ENCODE measurements at places on chromosomes 16 and 17.
A peak's percentile ranks its signal among the peaks of the same experiment; 100 is the strongest.

GRCh38 chr16:87499189-87499486 is 6.3 kb upstream of the ZCCHC14 start:
- no peak for DNase-seq

DNA sequence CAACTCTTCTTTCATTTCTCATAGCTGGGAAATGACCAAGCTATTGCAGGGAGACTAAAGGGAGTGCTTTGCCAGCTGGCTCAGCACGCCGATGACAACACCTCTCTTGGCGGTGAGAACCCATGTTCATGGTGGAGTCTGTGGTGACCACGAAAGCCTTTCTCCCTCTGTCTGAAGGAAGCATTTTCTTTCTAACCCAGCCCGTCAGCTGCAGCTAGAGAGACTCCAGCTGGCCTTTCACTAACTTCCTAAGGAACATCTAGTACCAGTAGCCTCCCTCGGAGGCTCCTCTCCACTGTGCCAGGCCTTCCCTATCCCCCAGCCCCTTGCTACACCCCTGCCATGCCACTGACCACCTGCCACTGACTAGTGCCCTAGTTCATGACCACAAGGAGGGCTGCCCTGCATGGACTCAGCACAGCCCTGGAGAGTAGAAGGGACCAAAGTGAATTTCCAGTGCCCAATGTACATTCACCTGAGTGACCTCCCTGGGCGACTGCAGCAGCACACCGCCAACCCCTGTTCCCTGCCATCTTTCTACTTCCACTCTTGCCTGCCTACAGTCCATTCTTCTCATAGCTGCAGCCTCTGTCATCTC is 81.3 kb downstream of the CBLN1 start:
- no peak for DNase-seq

DNA sequence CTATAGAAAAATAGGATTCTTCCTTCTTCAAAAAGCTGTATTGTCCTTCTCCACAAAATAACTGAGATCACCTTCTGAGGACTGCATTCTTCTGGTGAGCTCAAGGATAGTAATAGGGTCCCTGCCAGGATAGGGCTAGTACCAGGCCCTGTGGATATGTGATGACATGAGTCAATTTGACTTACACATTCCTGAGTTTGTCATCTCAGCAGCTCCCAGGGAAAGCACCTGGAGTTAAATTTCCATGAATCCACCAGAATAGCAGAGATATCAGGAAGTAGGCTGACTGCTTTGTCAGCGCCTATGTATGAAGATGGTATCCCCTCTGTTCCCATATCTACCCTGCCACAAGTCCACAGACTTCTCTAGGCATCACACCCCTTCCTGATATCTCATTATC is 225.8 kb downstream of the PMP22 start:
- DNase-seq: no peak

DNA sequence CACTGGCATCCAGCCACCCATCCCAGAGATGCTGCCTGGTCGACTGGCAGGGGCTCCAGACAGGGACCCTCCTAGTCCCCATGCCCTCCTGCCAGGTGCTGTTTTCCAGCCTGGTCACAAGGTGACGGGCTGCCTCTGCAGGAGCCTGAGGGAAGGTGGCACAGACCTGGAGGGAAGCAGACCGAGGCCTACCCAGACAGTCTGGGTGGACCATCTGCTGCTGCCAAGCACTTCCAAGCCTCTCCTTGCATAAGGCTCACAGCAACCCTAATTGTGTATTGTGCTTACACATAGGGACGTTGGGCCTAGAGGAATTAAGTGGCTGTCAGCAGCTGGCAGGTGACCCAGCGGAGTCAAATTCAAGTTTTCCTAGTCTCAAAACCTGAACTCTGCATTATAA is 90.1 kb upstream of the KCNJ18 start:
- no peak for DNase-seq

DNA sequence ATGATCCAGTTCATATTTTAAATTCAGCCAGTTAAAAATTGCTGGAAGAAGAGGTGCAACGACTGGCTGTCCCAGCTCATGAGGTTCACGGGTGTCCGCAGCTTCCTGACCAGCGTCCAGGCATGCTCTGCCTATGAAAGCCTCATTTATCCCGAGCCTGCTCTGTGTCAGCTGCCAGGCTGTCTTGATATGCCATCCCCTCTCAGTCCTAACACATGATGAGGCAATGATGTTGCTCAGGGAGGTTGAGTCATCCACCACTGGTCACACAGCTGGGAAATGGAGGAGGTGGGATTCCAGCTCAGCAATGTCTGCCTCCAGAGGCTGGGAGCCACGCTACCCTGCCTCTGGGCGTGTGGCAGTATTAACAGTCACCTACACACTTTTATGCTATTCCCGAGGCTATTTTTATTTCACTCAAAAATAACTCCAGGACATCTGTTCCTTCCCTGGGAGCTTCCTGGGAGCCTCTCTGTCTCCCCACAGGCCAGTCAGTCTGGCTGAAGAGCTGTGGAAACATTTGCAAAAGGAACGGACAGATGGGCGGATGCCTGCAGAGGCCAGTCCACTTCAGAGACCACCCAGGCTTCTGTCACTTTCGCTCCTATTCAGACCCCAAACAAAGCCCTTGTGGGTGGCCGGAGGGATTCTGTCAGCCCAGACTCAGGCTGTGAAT is 22.5 kb downstream of the RAB11FIP4 start:
- no peak for DNase-seq

DNA sequence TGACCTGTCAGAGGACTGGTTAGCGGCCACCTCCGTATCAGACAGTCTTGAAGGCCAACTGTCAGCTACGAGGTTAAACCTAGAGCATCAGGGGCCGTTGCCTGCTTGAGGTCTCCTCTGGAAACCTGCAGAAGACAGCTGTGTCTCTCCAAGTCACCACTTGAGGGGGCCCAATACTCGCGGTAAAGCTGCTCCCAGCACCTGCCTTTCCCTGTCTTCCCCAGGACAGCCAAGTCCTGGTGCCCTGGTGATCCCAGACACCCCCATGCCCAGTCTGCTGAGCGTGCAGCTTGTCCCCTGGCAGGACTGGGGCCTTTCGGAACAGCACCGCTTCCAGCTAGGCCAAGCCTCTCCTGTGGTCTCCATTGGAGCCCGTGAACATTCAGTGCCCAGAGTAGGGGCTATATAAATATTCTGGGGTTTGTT is 80.1 kb downstream of the DNAH17 start:
- peak; percentile 45 for DNase-seq

DNA sequence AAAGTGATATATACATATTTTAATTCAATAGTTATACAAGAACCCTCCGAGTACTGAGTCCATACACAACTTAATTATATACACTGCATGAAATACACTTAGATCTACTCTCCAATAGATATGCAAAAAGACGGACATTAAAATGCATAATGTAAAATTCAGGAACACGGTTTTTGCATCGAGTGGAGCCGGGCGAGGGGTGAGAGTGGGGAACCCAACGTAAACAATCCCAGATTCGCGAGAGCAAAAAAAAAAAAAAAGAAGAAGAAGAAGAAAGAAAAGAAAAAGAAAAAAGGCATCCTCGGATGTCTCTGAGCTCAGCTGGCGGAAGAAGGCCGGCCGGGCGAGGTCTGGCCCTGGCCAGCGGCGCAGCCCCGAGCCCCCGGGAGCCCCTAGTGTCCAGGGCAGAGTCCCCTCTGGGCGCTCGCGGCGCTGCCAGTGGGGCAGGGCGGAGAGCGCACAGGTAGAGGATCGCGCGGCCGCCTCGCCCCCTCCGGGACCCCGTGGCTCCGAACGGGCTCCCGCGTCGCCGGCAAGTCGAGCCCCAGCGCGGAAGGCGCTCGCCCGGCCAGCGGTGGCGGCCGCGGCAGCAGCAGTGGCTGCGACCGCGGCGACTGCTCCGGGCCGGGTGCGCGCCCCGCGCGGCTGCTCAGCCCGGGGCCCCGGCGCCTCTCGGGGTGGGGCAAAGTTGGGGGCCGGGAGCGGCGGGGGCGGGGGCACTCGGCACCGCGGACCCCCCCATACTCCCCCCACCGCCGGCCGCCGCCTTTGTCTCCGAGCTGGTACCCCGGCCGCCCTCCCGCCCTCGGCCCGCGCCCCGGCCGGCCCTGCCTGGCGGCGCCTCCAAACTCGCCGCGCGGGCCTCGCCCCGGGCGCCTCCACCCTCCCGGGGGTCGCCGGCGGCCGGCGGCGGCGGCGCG is 9.6 kb upstream of the ZFHX3 start:
- DNase-seq: peak; percentile 18

DNA sequence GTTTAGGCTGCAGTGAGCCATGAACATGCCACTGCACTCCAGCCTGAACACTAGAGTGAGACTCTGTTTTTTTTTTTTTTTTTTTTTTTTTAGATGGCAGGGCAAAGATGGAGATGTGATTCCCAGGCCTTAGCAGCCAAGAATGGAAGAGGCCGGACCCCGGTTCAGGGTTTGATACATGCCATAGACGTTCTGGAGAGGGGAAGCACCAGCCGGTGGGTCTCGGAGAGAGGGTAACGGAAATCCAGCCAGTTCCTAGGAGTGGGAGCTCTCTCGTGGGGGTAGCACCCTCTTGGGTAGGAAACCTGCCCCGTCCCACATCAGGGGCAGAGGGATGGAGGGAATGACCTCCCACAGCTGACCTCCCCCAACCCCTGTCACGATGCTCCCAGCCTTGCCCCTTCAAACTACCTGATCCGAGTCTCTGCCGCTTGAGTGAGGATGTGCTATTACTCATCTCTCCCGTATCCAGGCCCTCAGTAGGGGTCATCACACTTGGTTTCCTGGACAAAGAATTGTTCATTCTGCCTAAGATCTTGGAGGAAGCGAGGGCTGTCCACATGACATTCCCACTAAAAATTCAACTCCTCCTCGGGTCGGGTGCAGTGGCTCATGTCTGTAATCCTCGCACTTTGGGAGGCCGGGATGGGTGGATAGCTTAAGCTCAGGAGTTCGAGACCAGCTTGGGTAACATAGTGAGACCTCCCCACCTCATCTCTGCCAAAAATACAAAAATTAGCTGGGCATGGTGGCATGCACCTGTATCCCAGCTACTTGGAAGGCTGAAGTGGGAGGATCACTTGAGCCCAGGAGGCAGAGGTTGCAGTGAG is 47.3 kb downstream of the MIS12 start:
- no peak for DNase-seq

DNA sequence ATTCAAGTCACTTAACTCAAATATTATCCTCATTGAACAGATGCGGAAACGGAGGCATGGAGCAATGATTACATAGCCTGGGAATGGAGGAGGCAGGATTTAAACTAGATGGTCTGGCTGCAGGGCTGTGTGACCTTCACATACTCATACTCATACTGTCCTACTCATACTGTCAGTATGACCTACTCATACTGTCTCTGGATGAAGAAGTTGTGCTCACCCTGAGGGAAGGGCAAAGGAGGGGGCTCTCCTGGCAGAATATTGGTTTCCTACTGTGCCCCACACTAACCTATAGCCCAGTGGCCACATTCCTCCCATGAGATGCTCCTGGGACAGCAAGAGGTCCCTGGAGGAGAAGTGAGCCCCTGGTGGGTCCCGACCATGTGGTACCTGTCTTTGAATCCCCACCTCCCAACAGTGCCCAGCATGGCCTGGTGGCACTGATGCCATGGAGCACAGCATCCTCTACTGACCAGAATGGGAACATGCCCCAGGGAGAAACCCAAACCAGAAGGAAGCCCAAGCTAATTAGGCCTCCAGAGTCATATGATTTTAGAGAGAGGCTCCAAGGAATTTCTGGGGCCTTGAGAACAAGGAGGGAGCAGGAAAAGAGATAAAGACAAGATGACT is 197.3 kb upstream of the SDK2 start:
- DNase-seq: peak; percentile 46

DNA sequence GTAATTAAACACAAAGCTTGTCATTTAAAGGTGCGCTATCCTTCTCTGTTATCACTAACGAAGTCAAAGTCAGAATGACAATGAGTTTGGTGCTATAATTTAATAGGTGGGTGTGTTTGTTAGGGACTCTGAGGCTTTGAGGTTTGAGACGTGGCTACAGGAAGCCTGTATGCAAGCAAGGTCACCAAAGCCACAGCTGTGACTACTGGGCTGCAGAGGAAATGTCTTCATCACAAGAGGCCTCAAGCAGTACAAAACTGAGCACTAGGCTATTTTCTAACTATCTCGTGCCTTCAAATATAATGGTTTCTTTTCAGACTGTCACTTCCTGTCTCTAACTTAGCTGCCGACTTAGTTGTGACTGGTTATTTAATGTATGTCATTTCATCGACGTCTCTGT is 141.2 kb downstream of the AATF start:
- no peak for DNase-seq

DNA sequence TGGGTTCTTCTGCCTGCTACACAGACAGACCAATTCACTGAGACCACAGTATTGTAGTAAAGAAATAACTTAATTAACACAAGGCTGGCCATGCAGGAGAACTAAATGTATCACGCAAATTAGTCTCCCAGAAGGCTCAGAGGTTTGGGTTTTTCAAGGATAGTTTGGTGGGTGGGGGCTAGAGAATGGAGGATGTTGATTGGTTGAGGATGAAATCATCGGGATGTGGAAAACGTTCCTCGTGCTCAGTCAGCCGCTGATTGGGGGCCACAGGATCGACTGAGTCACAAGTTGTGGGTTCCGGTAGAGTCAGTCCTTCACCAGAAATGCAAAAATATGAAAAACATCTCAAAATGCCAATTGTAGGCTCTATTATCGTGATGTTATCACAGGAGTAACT is 18.7 kb downstream of the RHOT1 start:
- DNase-seq: no peak

DNA sequence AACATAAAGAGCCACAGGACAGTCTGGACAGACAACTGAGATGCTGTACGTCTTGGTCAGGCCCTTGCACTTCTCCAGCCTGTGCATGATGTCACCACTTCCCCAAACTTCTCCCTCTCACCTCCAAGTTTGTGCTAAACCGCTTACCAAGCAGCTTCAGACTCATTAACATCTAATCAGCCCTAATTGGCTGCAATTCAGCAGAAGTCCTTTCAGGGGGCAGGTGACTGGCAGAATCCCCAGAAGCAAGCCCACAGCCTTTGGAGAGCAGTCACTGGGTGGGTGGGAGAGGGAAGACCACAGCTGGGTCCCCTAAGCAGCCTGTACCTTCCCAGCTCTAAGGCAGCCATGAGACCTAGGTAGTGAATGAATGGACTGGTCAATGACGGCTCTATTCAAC is 161.4 kb downstream of the GRIN2A start:
- DNase-seq: no peak

GRCh38 chr17:58082341-58082869 is 814 bp upstream of the DYNLL2 start:
- DNase-seq: no peak

GRCh38 chr17:38918129-38918913 is 7.1 kb upstream of the LASP1NB start:
- no peak for DNase-seq

- DNase-seq: no peak
These were observed 10.3 kb upstream of the MED9 start for GRCh38 chr17:17466511-17466910.

- DNase-seq: no peak
These were observed 46.5 kb upstream of the GINS3 start for GRCh38 chr16:58345574-58346354.

- DNase-seq: peak; percentile 3
These were observed 353.2 kb downstream of the MAF start for GRCh38 chr16:79247386-79247785.

DNA sequence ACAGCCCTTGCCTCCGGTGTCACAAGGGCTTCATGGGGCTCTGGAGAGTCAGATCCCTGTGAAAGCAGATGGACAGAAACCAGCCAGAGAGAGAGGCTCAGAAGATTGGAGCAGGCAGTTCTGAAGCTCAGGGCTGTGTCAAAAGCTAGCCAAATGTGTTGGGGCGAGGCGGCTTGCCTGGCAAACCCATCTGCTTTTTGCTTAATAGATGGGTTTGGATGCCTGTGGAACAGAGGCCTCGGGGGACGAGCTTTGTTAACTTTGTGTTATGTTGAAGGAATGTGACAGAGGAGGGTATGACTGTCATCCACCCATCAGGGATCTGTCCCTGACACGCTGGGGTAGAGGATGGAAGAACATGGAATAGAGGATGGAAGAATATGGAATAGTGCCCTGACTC is 21.0 kb upstream of the SLC12A3 start:
- no peak for DNase-seq

GRCh38 chr16:70152578-70153302 is 20.8 kb upstream of the CLEC18C start:
- DNase-seq: no peak

All from NCI-H1105 treated with DMSO at 0.1 percent for 48 hours (cell line).